Islet precursor cell (in vitro differentiated cells): ENCODE measurements at places on chromosomes 4 and X.

DNA sequence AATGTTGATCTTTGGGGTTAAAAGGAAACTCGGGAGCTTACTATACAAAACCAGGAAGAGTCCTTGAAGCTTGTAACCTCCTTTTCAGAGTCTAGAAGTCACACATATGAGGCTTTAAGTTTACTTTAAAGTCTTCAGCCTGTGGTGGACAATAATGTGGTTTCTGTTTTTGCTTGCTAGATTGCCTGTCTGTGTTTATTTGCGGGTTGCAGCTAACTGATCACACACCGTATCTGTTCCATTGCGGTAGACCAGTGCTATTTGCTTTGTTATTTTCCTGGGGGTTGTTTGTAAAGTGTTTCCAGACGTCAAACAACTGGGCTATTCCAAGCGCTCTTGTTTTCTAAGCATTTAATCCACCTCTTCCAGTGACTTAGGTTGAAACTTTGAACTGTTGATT lies 143.0 kb upstream of the GYPA start:
- DNase-seq: no peak

DNA sequence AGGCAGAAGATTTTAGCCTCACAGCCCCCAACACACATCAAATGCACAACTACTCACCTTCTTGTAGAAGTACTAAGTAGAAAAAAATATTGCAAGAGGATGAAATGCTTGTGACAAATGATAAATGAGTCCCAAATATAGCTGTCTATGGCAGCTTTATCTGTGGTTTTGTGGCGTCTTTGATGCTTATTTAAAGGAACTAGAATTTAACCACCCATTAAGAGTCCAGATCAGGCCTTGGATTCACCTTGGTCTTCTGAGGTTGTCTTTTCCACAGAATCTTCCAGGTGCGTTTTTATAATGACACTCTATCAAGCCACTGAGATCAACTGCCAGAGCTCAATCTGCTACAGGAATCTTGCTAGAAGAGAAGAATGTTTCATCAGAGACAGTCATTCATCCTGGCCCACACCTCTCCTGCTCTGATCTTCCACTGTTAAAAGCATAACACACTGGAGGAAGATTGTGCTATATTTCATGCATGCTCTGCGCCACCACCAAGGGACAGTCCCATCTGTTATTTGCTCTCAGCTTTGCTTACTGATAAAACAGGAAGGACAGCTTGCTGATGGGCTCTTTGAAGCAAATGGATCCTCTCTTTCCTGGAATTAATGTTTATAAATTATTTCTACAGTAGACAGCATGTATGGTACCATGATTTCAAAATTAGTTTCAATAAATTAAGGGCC lies 144.1 kb downstream of the SLC7A11 start:
- DNase-seq: no peak

DNA sequence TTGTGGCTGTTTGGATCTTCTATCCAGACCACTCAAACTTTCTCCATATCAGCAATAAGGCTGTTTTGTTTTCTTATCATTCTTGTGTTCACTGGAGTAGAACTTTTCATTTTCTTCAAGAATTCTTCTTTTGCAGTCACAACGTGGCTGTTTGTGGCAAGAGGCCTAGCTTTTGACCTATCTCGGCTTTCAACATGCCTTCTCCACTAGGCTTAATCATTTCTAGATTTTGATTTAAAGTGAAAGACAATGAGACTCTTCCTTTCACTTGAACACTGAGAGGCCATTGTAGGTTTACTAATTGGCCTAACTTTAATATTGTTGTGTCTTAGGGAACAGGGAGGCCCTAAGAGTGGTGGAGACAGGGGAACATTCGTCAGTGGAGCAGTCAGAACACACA lies 19.1 kb downstream of the FGF2 start:
- no peak for DNase-seq

- DNase-seq: no peak
Observed at GRCh38 chr4:132614682-132615081, 534.4 kb upstream of the PCDH10 start.

GRCh38 chr4:109251396-109251795 lies 51.1 kb downstream of the COL25A1 start:
- peak; percentile 67 for DNase-seq

- DNase-seq: no peak
Observed at GRCh38 chrX:1412551-1413161, 20.7 kb upstream of the SLC25A6 start.

DNA sequence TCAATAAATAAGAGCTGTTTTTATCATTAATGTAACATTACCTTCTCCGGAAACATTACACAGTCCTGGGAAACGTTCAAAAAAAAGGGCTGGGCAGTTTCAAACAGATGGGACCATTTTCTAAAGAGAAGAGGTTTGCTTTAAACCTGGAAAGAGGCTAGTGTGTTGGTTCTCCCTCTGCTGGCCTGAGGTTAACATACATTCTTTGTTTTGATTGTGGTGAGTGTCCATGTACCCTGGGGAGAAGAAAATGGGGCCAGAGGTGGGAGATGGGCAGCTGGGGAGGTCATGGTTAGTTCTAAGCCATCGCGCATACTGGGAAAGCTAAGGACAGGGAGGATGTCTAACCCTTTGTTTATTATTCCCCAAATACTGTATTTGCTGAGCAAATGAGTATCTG lies 194.7 kb downstream of the CPEB2 start:
- DNase-seq: peak; percentile 59

DNA sequence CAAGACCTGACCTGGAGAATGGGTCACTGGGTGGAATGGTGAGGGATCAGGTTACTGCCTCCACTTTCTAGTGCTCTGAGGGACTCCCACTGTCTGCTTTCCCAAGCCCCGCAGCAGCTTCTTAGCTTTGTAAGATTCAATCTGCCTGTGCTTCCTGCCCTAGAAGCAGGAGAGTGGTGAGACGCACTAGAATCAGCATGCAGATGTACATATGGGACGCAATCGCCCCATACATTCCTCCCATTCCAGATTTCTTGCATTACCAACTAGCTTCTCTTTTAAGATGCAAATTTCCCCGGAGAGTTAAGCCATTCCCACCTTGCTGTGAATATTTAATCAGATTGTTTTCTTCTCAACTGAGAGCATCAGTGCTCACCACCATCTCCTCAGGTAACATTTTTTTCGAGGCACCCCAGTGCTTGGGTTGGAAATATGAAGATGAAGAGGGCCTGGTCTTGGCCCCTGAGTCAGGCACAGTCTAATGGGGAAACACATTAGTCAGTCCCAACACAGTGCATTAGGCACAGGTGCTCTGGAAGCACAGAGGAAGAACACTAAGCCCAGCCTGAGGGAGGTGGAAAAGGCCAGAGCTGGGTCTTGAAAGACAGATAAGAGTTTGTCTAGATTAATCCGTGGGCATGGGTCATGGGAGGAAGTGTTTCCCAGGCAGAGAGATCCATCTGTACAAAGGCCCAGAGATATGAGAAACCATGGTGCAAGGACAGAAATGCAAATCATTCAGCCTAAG lies 66.7 kb upstream of the PRPS1 start:
- DNase-seq: peak; percentile 77

DNA sequence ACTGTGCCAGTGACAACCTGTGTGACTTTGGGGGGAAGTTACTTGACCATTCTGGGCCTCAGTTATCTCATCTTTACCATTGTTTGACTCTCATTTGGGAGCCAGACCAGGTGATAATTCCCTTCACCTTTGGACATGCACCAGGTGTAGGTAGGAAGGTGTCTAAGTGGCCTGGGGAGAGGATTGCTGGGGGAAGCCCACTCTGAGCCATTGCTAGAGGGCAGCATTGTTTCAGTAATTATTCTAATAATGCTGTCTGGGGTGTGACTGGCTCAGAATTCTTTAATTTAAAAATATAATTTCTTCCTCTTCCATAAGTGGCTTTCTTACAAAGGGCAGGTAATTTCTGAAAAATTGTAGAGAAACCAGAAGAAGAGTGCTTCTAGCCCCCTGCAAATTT lies 104.3 kb downstream of the RTL9 start:
- DNase-seq: no peak

DNA sequence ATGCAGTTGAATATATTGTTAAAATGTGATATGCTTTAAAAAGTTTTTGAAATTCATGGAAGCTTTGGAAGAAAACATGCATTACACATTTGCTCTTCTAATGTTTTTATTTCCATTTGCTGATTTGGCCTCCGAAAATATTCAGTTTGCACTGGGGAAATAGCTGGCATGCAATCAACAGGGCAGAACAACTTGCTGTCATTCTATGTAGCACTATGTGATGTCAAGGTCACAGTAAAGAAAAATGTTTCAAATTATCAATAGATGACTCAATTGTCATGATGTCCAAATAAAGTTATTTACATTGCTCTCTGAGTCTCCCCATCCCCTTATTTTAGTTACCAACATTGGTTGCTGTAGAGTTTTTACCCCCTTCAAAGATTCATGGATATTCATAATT lies 119.2 kb downstream of the TLL1 start:
- DNase-seq: no peak

GRCh38 chr4:19327364-19327763 lies 924.3 kb upstream of the SLIT2 start:
- DNase-seq: no peak

- no peak for DNase-seq
Observed at GRCh38 chr4:42458657-42459056, 61.4 kb downstream of the SHISA3 start.

- DNase-seq: no peak
Observed at GRCh38 chr4:69058410-69059059, 37.7 kb upstream of the UGT2B7 start.

DNA sequence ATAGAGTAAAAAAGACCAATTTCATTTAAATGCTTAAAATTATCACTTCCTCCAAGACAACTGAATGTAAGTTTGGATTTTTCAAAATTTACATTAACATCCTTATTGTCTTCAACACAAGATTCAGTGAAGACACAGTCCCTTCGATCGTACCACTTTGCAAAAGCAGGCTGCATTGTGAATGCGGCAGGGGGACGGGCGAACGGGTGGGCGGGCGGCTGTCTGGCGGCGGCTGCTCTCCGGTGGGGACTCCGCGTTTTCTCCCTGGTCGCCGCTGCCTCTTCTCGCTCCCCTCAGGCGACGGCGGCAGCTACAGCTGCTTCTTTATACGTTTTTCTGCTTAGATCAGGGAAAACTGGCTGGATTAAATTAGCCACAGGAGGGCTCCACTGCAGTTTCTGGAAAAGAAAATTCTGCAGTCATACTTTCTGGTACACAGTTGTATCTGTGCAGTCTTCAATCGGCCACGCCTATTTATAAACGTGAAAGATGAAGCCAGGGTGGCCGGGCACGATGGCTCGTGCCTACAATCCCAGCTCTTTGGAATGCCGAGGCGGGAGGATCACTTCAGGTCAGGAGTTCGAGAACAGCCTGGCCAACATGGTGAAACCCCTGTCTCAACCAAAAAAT lies 33.9 kb upstream of the HPF1 start:
- peak; percentile 93 for DNase-seq

GRCh38 chr4:10121568-10122208 lies 5.1 kb upstream of the WDR1 start:
- no peak for DNase-seq

- no peak for DNase-seq
Observed at GRCh38 chr4:185744946-185745345, 67.0 kb downstream of the SORBS2 start.

GRCh38 chr4:184384810-184385557 lies 89.4 kb downstream of the IRF2 start:
- DNase-seq: no peak

GRCh38 chr4:135186002-135186401 lies 984.4 kb upstream of the PABPC4L start:
- DNase-seq: no peak

DNA sequence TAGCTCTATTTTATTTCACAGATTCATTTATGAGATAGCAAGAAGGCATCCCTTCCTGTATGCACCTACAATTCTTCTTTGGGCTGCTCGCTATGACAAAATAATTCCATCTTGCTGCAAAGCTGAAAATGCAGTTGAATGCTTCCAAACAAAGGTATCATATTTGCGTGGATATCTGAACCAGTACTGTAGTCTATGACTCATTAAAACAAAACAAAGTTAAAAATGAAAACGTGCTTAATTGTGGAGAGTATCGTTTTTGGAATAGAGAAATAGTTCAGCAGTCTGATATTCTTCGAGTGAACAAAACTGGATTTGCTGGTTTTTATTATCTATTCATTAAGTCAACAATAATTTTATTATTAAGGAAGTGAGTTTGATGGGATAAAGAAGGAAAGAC lies 6.3 kb downstream of the AFP start:
- DNase-seq: no peak

DNA sequence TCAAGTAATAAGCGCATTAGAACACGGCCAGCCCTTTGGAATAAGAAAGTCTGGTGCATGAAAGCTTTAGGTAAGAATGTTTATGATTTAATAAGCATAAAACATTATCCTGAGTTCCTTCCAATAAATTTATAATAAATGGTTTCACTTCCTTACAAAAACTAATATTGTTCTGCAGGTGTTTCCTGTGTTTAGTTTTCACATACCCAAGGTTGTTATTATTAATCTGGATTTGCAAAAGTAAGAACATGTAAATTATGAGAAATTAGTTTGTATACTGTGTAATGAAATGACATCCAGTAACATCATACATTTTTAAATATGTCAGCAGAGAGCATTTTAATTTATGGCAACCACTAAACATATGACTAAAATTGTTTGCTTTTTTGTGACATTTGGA lies 72.1 kb downstream of the BANK1 start:
- no peak for DNase-seq

- peak; percentile 38 for DNase-seq
Observed at GRCh38 chrX:150771116-150771515, 77.9 kb downstream of the MTMR1 start.

DNA sequence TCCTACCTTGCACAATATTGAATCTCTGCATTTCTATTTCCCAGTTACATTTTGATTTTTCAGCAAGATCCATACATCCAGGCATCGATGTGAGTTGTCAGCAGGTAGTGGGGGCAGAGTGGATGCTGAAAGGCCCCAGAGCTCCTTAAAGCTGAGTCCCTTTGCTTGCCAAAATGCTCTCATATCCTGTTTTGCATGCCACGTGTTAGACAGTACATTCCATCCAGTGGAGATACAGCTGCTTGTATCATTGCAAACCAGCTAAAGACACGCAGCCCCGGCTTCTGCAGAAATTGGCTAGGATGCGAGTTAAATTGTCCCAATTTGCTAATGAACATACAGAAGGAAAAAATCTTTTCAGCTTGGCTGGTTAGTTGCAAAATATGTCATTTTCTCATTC lies 179.6 kb upstream of the MXRA5 start:
- DNase-seq: no peak

GRCh38 chr4:1030031-1030430 lies 18.6 kb downstream of the FGFRL1 start:
- no peak for DNase-seq

- no peak for DNase-seq
Observed at GRCh38 chrX:50638123-50638522, 167.5 kb upstream of the DGKK start.

DNA sequence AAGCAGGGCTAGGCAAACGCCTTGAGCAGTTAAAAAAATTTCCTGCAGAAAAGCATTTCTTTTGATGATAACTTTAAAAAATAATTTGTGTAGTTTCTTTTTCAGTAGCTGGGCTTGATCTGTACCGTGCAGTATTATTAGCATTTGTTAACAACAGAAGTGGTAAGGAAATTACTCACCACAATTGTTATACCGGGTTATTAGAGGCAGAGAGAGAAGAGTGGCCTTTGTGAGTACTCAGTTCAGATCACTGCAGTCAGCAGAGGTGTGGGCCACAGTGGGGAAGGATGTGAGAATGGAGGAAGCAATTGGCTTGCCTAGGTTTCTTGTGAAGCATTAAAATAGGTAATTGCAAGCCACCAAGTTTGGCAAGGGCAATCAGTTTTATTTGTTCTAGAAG lies 14.3 kb upstream of the IL21 start:
- DNase-seq: no peak

GRCh38 chr4:139515531-139515958 lies 40.5 kb downstream of the SETD7 start:
- no peak for DNase-seq
